ENCODE measurements at places on chromosomes 2 and 18. TPM values are rescaled to one million over a fixed set of nuclear protein-coding genes. Genes with fewer than 3 reads are reported as not detected.

CYB5A gene
- total RNA-seq, result 37.7 TPM

CCDC148 gene
- total RNA-seq, result 0.59 TPM

GAD1 gene
- total RNA-seq, result 11.0 TPM

CCDC121 gene
- total RNA-seq, result 2.1 TPM

GALR1 gene
- total RNA-seq, result not detected

DNA sequence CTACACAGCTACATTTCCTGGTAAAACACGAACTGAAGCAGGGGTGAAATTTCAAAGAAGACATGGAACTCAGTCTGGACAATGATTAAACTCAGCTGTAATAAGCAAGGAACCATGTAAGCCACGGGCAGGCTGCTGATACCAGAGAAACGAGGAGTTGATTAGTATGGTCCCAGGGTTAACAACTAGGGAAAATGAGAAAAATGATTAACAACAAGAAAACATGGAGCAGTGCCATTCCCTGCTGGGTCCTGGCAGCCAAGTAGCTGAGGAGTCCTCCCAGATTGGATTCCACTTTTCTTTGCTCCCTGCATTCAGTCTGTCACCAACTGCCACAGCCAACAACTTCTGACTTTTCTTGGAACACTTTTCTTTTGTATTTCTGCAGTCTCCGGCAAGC is 517.0 kb upstream of the KLHL29 start:
- DNase-seq, result no peak

GRCh38 chr2:192546565-192546964 is 351.8 kb upstream of the TMEFF2 start:
- DNase-seq, result no peak

GRCh38 chr2:32877587-32878510 is 68.9 kb upstream of the LTBP1 start:
- DNase-seq, result no peak

DNA sequence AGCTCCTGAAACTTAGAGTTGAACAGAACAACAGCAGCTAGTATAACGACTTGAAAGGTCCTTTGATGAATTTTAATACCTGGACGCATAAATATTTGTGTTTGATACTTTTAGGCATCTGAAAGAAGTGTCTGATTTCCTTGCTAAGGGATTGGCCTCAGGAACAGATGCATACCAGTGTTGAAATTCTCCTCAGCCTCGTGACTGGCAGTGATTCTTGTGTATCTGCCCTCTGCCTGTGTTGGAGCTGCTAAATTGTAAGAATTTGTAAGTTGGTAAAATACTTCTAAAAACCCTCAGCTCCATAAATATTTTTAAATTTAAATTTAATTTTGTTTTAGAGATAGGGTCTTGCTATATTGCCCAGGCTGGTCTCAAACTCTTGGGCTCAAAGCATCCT is 22.4 kb upstream of the SCYGR1 start:
- no peak for DNase-seq

GRCh38 chr2:162731917-162732804 is 106.4 kb downstream of the KCNH7 start:
- no peak for DNase-seq

GRCh38 chr18:9568186-9568585 is 46.2 kb downstream of the PPP4R1 start:
- no peak for DNase-seq

DNA sequence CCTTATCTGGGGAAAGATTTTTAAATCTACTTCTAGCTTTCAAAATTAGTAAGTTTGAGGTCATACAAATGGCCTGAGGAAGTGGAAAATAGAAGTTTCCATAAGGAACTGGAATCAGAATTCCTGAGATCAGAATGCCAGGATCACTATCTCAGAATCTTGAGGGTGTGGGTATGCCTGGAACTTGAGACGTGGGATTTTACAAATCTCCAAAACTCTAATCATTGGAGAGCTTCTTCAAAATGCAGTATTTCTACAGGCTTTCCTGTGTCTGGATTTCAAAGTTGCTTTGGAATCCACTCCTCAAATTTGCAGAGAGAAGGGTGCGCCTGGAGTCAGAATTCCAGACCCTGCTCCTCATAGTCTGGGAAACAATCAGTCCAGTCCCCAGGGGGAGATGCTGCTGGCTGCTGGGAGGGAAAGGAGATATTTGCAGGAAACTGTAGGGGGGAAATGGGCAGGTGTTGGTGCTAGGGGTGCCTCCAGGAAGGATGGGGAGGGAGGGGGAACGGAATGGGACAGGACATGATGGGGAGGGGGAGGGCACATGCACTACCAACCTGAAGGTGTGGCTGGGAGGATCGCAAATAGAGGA is 31.0 kb upstream of the CATIP start:
- no peak for DNase-seq

DNA sequence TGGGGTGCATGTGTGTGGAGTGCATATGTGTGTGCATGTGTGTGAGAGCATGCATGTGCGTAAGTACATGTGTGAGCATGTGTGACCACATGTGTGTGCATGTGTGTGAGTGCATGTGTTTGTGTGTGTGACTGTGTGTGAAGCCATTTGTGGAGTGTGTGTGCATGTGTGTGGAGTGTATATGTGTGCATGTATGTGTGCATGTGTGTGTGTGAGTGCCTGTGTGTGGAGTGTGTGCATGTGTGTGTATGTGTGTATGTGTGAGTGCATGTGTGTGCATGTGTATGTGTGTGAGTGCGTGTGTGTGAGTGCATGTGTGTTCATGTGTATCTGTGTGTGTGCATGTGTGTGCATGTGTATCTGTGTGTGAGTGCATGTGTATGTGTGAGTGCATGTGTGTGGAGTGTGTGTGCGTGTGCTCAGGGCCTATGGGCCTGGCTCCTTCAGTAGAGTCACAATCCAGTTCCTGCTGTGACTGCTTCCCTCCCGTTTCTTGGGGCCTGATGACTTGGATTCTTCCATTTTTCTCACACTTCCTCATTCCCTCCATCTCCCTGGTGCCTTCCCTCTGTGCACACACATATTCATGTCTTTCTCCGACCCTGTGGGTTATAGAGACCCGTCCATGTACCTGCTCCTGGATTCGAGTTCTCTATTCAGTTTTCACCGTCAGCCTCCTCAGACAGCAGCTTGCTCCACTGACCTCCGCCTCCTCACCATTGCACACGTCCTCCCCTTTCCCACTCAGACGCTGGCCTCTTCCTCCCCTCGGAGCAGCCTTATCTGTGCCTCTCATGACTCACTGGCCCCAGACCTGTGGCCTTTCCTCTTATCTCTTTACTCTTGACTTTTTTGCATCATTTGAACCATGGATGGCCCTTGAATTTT is 25.2 kb downstream of the TOGARAM2 start:
- DNase-seq, result no peak

DNA sequence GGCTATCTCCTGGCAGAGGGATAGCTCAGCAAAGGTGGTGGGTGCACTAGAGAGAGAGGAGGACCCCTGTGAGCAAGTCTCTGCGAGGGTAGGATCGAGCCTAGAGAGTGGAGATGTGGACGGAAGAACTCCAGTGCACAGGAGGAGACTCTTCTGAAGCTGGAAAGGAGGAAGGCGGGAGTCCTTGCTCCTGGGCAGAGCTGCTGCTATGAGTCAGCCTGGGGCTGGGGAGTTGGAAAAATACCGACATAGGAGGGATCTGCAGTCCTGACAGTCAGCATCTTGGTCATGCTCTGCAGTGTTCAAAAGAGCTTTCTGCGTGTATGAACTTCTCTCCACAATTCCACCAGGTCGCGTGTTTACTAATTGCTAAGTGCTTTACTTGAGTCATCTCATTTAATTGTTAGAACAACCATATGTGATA is 233.8 kb downstream of the LDLRAD4 start:
- no peak for DNase-seq

GRCh38 chr2:19409046-19409445 is 50.6 kb upstream of the OSR1 start:
- DNase-seq, result no peak

Measured in HCT116 (cell line).